KBM-7 (cell line): ENCODE measurements at places on chromosomes 7 and 10.

GRCh38 chr7:18494821-18495408, 634 bp upstream of the HDAC9 start:
- peak; percentile 44 for DNase-seq

GRCh38 chr7:35670856-35671569, 23.9 kb downstream of the HERPUD2 start:
- DNase-seq = no peak

DNA sequence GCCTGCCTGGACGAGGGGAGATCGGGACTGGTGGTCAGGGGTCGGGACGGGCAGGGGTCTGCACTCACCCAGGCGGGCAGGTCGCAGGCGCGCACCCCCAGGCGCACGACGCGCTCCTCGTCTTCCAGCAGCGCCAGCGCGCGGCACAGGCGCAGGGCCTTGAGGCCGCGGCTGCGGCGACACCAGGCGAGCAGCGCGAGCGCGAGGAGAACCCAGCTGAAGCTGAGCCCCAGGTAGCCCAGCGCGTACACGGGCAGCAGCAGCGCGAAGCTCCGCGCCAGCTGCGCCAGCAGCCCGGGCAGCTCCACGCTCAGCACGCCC, 328 bp downstream of the ESYT2 start:
- peak; percentile 62 for DNase-seq

DNA sequence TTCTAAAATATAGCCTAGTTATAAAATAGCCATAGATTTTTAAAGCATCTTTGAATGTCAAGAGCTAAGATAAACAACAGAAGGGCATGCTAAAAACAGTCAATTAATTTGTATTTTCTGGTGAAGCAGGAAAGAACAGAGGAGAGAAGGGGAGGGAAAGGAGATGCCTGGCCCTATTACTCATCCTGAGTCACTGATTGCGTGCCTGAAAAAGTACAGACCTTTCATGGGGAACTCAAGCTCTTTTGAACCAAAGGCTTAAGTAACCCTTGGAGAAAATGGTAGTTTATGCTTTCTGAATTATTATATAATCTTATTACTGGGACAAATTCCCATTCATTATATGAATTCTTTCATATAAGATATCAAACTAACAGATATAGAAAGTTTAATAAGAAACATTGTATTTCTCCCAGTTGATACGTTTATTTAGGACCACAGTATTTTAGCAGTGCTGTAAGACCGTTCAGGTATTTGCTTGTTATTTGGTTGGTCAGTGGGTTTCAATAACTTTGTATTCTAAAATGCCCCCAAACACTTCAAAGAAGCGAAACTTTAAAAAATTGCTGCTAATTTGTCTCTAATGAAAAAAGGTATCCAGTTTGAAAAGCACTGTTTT, 151.3 kb downstream of the HGF start:
- no peak for DNase-seq

DNA sequence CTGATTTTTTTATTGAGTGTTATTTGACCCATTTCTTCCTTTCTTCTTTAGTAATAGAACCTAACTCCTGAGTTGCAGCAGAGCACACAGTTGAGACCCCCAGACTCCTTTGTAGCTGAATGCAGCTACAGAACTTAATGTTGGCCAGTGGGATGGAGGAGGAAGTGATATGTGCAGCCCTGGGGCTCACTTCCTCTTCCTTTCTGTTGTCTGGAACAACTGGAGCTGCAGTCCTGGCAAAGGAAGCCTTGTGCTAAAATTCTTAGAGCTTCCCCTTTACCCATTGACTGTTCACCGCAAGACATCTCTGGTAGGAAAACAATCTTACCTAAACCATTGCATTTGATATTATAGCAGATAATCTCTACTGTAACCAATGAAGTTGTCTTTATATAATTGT, 86.6 kb downstream of the ITGB8 start:
- DNase-seq = peak; percentile 75

GRCh38 chr10:101841826-101842225, 1.8 kb downstream of the KCNIP2 start:
- DNase-seq = no peak

- DNase-seq = no peak
Measured at GRCh38 chr10:75765789-75766096, 334.3 kb downstream of the LRMDA start.

DNA sequence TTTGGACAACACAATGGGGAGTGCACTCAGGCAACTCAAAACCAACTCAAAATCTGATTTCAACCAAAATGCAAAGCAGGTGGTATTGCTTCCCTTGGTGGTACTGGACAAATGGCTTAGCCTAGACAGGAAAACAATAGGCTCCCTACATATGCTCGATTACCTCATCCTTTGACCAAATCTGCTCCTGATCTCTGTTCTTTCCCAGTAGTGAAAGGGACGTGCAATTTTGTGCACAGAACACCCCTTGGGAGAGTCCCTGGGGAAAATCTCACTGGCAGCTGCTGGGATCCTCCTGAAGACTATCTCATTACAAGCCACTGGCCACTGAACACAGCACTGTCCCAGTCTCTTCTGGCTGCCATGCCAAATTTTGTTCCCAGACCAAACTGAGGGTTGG, 149.2 kb upstream of the VSTM2A start:
- no peak for DNase-seq

DNA sequence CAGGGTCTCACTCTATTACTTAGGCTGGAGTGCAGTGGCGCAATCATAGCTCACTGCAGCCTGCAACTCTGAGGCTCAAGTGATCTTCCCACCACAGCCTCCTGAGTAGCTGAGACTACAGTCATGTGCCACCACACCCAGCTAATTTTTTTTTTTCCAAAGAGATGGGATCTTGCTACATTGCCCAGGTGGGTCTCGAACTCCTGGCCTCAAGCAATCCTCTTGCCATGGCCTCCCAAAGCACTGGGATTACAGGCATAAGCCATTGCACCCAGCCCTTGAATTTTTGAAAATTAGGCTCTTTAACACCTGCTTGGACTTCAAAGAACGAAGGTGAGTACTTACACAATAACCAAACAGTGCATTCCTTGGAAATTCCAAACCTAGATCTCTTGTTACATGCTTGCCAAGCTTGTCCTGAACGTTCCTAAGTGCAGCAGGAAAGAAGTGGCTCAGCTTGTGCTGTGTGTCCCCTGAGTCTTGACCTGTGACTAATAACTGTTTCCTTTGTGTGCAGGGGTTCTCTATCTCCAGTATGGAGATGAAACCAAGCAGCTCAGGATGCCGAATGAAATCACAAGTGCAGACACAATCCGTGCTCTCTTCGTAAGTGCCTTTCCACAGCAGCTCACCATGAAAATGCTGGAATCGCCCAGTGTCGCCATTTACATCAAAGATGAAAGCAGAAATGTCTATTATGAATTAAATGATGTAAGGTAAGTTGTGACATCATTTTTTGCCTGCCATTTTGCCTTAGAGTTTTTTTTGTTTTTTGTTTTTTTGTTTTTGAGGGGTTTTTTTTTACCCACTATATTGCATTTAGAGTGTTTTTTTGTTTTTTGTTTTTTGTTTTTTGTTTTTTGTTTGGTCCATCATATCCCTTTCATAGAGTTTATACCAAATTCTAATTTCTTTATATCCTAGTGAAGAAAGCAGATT, 223.8 kb downstream of the KIAA1217 start:
- DNase-seq = no peak

GRCh38 chr7:99594948-99595745, 2.9 kb upstream of the TMEM225B start:
- DNase-seq = no peak

DNA sequence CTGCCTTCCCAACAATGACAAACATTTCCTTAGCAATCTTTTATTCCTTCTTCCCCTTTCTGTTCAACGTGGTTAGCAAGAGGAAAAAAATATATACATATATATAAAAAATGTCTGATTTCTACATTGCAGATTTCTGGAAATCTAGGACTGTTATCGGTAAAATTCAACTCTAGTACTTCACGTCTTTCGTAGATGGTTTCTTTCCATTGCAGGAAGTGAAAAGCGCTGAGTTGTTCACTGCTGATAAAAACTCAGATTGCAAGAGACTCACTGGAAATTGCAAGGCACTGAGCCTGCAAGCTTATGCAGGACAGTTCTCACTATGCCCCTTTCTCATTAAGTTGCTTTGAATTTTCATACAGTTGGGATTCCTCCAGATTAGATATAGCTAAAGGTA, 23.9 kb downstream of the KIN start:
- peak; percentile 30 for DNase-seq

DNA sequence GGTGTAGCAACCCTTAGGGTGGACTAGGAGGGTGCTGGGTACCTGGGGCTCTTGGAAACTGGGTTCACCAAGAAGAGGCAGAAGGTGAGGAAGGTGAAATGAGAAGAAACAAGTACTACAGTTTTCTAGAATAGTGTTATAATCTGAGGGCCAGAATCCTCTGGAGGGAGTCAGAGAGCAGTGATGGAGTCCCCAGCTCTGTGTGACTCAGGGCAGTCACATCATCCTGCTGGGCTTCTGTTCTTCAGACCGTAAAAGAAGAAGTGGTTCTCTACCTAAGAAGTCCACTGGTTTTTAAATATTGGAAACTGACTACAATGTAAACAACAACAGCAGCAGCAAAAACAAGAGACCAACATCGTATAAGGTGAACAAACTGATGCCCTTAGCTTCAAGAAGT, 197.3 kb downstream of the PRPF18 start:
- no peak for DNase-seq

DNA sequence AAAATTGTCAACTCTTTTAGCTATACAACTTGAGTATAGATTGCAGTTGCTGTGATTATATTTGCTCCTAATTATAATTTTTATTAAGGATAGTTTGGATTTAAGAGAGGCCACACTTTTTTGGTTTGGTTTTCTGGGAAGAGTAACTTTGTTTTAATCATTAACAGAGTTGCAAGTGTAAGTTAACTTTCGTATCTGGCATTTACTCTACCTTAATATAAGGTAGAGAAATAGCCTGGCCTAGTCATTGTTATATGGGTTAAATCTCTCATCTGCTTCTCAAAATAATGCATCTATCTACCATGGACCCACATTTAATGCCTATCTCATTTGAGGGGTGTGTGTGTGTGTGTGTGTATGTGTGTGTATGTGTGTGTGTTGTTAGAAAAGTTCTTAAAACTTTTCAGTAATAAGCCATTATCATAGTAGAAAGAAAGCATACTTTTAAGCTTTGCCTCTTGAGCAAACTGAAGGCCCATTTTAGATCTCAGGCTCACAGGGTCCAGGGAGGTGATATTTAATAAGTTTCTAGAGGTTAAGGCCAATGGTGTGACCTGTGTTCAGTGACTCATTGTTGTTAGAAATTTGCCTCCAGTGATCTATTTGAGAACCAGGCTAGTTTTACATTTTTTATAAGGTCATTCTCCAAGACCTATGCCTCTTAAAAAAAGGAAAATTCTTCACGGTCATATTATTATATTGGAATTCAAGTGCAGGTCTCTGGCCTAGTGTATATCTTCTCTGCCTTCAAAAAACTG, 10.9 kb upstream of the TEX47 start:
- DNase-seq = no peak

GRCh38 chr7:1160670-1161021, 650 bp upstream of the ZFAND2A start:
- no peak for DNase-seq

- no peak for DNase-seq
Measured at GRCh38 chr10:1531883-1532597, 205.3 kb downstream of the ADARB2 start.

- no peak for DNase-seq
Measured at GRCh38 chr10:31204090-31204489, 114.9 kb upstream of the ZEB1 start.

GRCh38 chr10:76342996-76343395, 911.6 kb downstream of the LRMDA start:
- DNase-seq = no peak

- DNase-seq = no peak
Measured at GRCh38 chr7:1092806-1093501, 5.0 kb downstream of the GPER1 start.

- DNase-seq = no peak
Measured at GRCh38 chr10:4291990-4292389, 507.0 kb upstream of the KLF6 start.

DNA sequence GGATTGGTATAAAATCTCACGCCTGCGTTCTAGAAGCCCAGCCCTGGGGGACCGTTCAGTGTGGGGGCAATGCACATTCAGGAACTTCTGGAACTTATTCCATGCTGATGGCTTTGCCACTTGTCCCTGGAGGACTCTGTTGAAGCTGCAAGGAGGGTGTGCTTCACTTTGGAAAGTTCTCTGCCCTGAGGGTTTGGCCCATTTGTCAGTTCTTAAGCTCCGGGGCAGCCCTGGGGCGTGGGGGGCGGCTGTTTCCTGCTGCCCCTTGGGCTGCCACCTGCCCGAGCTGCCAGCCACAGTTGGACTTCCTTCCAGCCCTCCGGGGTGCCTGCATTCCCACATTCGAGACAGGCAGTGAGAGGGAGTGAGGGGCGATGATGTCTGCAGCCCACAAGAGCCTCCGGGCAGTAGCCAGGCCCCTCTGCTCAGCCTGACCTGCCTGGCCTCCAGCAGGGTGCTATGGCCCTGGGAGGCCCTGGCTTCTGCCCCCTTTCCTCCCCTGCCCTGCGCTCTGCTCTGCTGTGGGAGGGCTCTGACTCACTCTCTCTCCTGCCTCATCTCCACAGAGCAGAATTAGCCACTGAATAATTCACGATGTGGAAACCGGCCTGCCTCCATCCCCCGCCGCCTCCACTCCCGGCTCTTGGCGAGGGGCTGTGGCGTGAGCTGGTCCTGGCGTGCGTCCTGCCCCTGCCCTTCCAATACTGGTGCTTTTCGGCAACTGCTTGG, 1.9 kb downstream of the TTYH3 start:
- peak; percentile 58 for DNase-seq

- DNase-seq = no peak
Measured at GRCh38 chr10:64312876-64313275, 791.7 kb downstream of the REEP3 start.

- DNase-seq = no peak
Measured at GRCh38 chr7:112622159-112622715, 141.4 kb downstream of the LSMEM1 start.

DNA sequence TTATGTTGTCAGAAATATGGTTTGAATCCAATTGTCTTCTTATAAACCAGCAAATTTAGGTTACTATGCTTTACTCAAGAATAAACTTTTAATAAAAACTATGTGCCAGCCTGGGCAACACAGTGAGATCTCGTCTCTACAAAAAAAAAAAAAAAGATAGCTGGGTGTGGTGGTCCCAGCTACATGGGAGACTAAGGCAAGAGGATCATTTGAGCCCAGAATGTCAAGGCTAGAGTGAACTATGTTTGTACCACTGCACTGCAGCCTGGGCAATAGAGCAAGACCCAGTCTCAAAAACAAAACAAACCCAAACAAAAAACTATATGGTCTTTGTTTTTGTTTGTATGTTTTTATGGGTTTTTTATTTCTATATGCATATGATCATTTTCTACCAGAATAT, 7.5 kb upstream of the ARHGAP12 start:
- no peak for DNase-seq

DNA sequence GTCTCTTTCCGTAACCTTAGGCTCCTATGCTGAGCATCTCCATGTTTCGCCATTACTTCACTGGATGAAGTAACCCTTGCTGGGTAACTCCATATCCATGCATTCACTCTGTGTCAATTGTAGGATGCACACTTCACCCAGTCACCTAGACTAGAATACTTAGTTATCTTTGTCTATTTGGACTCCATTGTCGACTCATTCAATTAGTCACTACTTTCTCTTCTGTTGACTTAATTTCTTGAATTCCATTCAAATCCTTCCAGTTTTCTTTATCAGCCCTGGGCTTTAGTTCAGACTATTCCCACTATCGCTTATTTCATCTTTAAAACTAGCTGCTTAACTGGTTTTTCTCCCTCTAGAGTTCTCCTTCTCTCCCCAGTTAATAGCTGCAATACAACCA, 111.3 kb upstream of the TNS3 start:
- no peak for DNase-seq

- peak; percentile 83 for DNase-seq
Measured at GRCh38 chr7:135335628-135336139, 102.0 kb downstream of the STRA8 start.
